Lower lobe of right lung (tissue), 2 donors: ENCODE measurements at places on chromosomes 13 and 19. TPM values are rescaled to one million over a fixed set of nuclear protein-coding genes. Genes with fewer than 3 reads are reported as not detected.

- peak overlapping the region; percentile 86 for H3K27ac ChIP-seq
- H3K36me3 ChIP-seq, result no peaks in the 10 kb centered on the region
- H3K4me1 ChIP-seq, result peaks cover 57% of the 10 kb centered on the region
- H3K4me3 ChIP-seq, result peak overlapping the region; percentile 42
Observed at GRCh38 chr19:41531438-41532311, 44.3 kb upstream of the CEACAM21 start.

GRCh38 chr13:47858042-47859025, 142.7 kb downstream of the SUCLA2 start:
- H3K36me3 ChIP-seq, result no peaks in the 10 kb centered on the region
- no peak for DNase-seq
- H3K27ac ChIP-seq, result no peak overlapping the region
- no peak overlapping the region for H3K4me3 ChIP-seq
- no peaks in the 10 kb centered on the region for H3K27me3 ChIP-seq

DNA sequence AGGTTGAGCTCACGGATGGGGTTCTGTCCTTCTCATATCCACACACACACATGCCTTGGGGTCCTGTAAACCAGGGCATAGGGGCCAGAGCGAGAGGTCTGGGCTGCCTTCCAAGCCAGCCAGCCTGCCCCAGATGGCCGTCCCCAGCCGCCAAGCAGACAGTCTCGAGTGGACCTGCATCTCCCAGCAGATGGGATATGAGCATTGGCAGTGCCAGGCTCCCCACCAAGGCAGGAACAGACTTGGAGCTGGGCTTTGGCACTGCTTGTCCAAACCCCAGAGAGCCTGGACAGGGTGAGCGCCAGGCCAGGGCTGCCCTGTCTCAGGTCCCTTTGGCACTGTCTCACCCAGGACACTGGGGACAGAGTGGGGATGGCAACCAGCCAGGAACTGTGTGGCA, 130.4 kb downstream of the DPF1 start:
- H3K4me3 ChIP-seq, result no peak overlapping the region
- no peaks in the 10 kb centered on the region for H3K27me3 ChIP-seq
- H3K27ac ChIP-seq, result no peak overlapping the region
- no peaks in the 10 kb centered on the region for H3K4me1 ChIP-seq

The MCEMP1 gene
- total RNA-seq, result 184 TPM

- H3K36me3 ChIP-seq, result no peaks in the 10 kb centered on the region
- DNase-seq, result no peak
- H3K27ac ChIP-seq, result no peak overlapping the region
- H3K27me3 ChIP-seq, result no peaks in the 10 kb centered on the region
Observed at GRCh38 chr13:36814465-36814864, 4.6 kb upstream of the RFXAP start.

DNA sequence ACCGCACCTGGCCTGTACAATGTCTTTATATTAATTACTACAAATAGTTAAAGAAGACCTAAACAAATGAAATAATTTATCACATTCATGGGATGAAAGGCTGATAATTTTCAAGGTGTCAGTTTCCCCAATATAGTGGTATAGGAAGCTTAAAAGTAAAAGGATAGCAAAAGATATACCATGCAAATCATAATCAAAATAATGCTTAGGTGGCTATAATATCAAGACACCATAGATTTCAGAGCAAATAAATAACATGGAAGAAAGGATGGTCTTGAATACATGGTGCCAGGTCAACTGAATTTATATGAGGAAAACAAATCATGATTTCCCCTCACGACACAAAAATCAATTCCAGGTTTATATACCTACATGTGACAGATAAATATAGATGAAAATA, 4.8 kb downstream of the ZNF790 start:
- no peak for DNase-seq
- H3K27ac ChIP-seq, result no peak overlapping the region
- no peak overlapping the region for H3K4me3 ChIP-seq
- peaks cover 6% of the 10 kb centered on the region for H3K36me3 ChIP-seq

The TICAM1 gene
- total RNA-seq, result 14.6 TPM

- no peak overlapping the region for H3K4me3 ChIP-seq
- DNase-seq, result no peak
- no peaks in the 10 kb centered on the region for H3K36me3 ChIP-seq
- no peak overlapping the region for H3K27ac ChIP-seq
- no peaks in the 10 kb centered on the region for H3K4me1 ChIP-seq
- H3K27me3 ChIP-seq, result no peaks in the 10 kb centered on the region
Observed at GRCh38 chr13:101977475-101977874, 424.4 kb downstream of the FGF14 start.

The TBXA2R gene
- 4.9 TPM for total RNA-seq
